Activated CD4-positive, alpha-beta T cell treated with anti-CD3 and anti-CD28 coated beads for 4 hours (primary cell): ENCODE measurements at places on chromosomes 5 and 9.

DNA sequence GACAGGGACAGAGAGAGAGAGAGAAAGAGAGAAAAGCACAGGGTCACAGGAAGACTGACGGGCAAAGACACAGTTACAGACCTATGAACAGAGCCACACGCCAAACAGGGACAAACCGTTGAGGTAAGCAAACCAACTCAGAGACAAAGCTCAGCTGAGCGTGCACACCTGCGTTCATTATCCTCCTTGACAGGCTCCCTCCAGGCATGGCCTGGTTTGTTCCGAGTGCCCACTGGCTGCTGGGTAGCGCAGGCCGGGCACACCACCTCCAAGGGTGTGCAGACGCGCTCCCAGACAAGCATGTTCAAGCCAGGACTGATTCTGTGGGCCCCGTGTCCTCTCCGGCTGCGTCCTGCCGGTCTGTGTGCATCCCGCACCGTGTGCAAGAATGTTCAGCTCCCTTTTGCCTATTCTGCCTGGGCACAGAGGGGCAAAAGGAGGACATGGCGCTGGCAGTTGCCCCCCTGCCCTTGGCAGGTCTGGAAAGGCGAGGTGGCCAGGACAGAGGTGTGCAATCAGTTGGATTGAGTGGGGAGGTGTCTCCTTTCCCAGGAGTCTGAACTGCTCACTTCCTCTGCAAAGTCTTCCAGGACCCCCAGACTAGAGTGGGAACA, 467 bp upstream of the SMIM32 start:
- no peak for DNase-seq

GRCh38 chr5:9707732-9708462, 77.7 kb upstream of the TAS2R1 start:
- no peak for DNase-seq

GRCh38 chr9:111294691-111295451, 35.2 kb downstream of the OR2K2 start:
- DNase-seq, result no peak

- DNase-seq, result peak; percentile 51
These were observed 566 bp upstream of the FOCAD start for GRCh38 chr9:20683351-20684034.

- DNase-seq, result no peak
These were observed 17.8 kb upstream of the TRAF1 start for GRCh38 chr9:120944434-120944843.

DNA sequence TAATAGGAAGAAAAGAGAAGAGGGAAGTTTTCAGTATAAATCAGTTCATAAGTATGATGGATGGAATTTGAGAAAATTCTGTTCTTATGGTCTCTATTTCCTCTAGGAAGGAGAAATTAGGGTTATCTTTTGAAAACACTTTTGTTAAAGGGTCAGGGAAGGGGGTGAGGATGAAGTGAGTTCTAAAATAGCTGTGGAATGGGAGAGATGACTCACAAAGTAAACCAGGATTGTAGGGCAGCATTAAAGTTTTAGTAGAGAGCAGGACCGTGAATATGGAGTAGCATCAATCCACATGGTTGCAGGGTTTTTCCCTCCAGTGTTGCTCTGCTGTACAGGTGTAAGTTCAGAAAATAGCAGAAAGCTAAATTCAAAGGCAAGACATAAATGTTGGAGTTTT, 32.4 kb downstream of the MUSK start:
- DNase-seq, result no peak

GRCh38 chr9:99873531-99873930, 32.9 kb upstream of the STX17 start:
- no peak for DNase-seq

GRCh38 chr9:19181561-19181960, 48.9 kb upstream of the DENND4C start:
- DNase-seq, result no peak

GRCh38 chr5:134041570-134042411, 37.0 kb upstream of the VDAC1 start:
- DNase-seq, result no peak

GRCh38 chr5:51544031-51544785, 161.0 kb downstream of the ISL1 start:
- DNase-seq, result no peak

DNA sequence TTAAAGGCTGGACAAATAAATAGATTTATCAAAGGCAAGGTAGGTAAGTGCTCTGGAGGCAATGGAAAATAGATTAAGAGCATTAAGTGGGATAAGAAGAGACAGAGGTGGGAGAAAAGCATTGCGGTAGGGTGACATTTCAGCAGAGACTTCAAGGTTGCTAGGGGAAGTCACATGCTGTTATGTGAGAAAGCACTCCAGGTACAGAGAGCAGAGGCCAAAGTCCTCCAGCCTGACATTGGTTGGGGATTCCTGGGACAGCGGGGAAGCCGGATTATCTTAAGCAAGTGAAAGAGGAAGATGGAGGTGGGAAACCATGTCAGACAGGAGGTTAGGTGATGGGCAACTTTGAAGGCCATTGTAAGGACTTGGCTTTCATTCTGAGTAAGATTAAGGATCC, 1222.9 kb downstream of the PTPRD start:
- no peak for DNase-seq

DNA sequence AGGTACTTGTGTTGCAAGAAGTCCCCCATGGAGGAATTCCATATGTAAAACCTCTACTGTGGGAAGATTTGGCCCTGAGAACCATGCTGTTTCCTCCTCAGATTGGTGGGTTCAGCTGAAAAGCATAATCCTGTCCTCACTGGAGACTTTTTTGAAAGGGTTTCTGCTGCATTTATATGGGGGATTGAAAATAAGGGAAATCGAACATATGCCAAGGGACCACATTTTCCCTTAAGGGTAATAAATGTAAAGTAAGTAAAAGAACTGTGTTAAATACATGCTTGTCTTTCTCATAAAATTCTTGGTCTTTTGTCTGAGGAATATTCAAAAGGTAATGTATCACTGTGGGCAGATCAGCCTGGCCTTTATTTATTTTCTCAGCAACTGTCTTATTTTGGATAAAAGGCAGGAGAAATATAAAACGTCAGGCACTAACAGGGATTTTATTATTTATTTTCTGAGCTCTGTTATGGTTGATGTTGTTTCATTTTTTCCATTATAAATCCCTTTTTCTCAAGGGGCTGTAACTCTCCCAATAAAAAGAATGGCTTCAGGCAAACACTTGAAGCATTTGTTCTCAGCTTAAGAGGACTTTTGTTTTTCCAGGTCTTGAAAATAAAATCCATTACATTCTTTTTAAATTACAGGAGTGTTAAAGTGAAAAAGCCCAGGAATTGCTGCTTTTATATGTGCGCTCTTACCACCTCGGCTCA, 131.4 kb downstream of the FGF10 start:
- DNase-seq, result no peak

DNA sequence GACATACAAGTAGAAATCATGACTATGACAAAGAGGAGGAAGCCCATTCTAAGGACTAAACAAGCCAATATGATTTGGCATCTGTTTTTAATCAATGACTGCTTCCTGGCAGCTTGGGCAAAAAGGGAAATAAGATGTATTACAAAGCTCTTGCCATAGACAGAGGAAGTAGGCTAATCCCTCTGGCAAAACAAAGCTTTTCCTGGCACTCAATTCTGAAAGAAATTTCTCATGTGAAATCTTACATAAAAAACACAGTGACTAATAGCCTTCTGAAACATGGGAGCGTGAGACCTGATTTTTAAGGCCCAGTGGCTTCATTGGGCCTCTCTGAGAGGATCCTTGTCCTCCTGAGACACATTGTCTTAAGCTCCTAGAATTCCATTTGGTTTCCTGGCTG, 93.6 kb downstream of the COL23A1 start:
- no peak for DNase-seq

DNA sequence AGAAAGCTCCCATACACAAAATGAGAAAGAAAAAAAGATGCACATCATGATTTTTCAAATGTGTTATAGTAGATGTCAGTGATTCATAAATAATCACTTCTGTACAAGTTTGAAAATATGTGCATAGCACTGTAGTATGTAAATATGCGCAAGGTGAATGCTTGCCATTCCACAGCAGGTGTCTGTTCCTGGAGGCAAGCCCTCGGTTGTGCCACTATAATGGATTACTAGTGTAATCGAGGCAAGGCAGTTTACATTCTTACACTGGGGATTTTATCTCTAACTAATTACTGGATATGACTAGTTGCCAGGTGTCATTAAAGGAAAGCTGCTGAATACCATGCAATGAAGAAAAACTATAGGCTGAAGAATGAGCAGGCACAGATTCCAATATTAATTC, 93.6 kb downstream of the ARHGEF28 start:
- DNase-seq, result no peak

DNA sequence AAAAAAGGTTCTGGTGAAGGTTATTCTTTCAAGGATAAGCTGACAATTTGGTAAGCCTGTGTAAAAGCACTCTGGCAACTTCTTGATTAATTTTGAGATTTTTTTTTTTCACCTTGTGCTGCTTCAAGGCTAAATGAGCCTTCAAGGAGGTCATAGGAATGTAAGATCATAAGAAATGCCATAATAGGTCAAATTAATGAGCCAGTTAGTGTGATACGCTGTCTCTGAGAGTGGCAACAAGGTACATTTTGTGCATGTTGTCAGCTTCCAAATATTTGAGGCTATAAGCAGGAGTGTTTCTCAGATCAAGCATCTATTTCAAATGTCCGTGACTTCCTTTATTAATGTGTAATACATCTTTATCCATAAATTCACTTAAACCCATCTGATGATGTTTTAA, 72.3 kb upstream of the CDH6 start:
- no peak for DNase-seq

DNA sequence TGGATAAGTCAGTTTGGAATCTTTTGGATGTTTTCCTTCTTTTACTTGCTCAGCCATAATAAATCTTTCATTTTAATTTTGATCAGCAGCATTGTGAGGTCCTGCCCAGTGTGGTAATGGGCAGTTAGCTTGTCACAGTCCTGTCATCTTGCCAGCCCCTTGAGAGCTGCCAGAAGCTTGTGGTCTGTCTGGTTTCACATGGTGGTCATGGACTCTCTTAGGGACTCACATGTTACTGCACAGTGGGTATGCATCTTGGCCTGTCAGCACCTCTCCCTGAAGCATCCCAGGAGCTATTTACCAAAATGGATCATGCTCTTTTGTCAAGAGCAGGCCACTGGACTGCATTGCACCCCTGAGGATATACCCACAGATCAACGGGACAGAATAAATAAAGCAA, 60.3 kb downstream of the DAPK1 start:
- no peak for DNase-seq
